AG04450 (cell line): ENCODE measurements at places on chromosomes 5 and 9.

- no peak for DNase-seq
Observed at GRCh38 chr5:175687231-175687701, 29.4 kb downstream of the HRH2 start.

DNA sequence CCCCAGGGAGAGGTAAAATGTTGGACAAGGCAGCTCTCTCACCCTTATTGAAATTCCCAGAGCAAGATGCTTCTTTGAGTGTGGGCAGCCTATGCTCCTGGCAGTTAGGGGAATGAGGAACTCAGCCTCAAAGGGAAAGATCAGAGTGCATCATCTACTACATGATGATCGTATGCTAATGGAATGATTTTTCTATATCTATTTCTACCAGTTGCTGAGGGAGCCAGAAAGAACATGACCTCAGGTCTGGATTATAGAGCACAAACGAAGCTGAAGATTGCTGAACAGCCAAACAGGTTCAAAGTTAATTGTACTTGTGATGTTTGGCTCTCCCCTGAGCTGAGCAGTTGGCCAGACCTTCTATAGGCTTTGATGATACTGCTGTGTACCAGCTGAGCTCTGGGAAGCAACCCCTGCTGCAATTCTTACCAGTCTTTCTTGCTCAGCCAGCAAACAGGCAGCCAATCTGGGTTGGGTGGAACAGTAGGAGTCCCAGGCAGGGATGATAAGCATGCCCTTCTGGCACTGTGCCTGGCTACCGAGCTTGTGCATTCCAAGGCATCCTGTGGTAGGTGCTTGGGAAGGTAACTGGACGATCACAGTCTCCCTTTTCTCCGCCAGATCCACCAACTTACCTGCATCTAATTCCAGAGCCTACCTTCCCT, 10.3 kb upstream of the FBXL7 start:
- DNase-seq = no peak

GRCh38 chr5:107514305-107514704, 156.4 kb downstream of the EFNA5 start:
- DNase-seq = no peak

GRCh38 chr9:87515006-87515405, 17.3 kb downstream of the DAPK1 start:
- DNase-seq = no peak

DNA sequence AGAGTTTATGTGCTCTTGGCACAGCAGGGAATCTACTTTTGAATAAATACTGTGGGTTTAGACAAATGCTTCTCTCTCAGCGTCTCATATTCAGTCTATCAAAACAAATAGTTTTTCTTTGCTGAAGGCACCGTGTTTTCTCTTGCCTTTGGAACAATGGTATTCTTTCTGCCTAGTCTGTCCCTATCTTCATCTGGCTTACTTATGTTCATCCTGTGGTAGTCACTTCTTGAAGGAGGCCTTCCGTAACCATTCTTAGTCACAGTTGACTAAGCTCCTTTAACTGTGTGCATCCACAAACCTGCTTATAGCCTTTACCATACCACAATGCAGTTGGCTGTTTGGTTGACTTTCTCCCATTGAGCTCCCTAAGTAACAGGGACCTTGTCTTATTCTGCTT, 45.9 kb downstream of the LARP1 start:
- DNase-seq = peak; percentile 44

GRCh38 chr9:27382308-27382707, 85.4 kb upstream of the EQTN start:
- no peak for DNase-seq

DNA sequence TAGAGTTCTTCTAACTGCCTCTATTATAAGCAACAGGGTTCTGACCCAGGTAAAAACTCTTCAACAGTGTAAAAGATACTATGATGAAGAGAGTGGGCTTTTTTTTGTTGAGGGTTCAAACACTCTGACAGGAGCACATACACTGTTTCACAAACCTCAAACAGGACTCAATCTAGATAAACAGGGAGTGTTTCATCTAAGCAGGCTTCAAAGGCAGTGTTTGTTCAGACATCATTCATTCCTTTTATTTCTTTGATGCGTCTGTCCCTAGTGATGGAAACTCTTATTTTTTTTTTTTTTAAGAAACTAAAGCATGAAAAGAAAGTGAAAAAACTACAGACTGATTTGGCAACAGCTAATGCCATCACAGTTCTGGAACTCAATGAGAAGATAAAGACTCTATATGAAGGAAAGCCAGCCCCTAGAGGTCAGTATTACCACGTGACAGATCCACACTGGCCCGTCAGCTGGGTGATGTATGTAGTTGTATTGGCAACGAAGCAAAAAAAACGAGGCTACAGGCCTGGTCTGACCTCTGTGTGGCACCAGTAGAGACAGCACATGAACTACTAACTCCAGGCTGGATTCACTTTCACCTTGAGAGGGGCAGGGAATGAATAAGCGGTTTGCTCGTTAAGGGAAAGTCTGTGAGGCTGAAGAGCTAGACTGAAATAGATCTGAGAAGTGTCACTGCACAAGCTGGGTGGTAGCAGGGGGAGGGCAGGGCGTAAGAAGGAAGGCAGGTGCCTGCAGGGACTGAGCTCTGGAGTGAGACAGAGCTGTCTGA, 172.2 kb downstream of the CCDC192 start:
- DNase-seq = no peak

DNA sequence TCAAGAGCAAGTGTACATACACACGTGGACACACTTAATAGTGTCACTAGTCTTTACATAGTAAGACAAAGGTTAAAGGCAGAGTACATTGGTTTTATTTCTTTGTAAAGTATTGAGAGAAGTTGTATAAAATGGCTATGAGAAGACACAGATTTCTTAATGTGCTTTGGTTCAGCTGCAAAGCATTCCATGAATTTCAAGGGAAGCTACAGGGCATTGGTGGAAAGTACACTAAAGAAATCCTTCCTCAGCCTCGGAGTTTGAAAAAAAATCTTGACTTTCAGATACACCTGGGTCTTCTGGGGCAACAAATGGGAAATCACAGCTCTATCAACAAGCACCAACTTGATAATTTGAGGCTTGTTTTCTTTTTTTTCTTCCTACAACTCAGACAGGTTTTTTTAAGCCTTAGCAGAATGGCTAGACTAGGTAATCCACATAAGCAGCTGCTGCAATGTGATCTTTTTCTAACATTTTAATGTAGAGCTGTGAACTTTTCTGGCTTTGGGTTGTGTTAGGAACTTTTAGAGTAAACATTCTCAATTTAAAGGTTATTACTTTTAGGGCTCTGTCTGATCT, 140.4 kb upstream of the FST start:
- DNase-seq = no peak

DNA sequence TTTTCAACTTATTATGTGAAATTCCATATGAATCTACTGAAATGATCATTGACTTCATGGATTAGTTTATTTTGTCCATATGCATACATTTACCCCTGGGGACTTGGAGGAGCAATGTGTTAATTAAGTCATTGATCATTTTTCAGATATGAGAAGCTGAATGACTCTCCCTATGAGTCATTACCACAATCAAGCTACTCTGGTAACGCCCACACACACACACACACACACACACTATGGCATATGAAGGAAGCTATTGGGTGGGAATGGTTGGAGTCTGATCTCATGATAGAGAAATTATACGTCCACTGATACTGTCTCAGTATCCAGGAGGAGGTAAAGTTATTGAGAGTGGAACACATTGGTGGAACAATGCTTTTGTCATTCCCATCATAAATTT, 528.9 kb downstream of the AGTPBP1 start:
- DNase-seq = no peak

GRCh38 chr9:128205296-128205944, 2.2 kb downstream of the DNM1 start:
- no peak for DNase-seq

DNA sequence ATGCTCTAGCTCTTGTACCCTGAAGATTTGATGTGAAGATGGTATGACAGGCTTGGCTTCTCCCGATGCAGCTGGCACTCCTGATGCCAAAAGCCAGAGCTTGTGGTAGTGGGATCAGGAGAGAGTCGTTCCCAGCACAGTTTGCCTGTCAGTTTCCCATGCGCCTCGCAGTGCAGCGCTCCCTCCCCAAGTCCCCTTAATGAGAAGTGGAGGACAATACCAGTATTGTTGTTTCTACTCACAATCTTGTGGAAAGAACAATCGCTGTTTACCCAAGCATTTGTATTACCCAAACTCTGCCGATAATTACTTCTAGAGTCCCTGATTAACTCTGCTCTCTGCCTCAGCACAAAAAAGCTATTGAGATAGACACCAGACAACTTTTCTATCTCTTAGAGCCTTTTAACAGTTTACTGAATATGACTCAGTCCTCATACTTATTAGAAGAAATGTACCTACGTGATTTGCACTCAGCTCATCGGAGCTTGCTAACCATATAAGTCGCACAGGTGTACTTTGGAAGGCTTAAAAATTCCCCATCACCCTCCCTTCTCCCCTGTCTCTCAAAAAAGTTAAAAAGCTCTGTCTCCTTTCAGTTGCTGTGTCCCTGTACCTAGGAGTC, 283.2 kb upstream of the TMEM161B start:
- DNase-seq = no peak

DNA sequence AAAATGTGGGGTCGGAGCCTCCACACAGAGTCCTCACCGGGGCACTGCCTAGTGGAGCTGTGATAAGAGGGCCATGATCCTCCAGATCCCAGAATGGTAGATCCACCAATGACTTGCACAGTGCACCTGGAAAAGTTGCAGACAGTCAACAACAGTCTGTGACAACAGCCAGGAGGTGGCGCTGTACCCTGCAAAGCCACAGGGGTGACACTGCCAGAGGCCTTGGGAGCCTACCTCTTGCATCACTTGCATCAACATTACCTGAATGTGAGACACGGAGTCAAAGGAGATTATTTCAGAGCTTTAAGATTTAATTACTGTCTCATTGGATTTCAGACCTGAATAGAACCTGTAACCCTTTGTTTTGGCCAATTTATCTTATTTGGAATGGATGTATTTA, 614.1 kb upstream of the CDH9 start:
- no peak for DNase-seq

DNA sequence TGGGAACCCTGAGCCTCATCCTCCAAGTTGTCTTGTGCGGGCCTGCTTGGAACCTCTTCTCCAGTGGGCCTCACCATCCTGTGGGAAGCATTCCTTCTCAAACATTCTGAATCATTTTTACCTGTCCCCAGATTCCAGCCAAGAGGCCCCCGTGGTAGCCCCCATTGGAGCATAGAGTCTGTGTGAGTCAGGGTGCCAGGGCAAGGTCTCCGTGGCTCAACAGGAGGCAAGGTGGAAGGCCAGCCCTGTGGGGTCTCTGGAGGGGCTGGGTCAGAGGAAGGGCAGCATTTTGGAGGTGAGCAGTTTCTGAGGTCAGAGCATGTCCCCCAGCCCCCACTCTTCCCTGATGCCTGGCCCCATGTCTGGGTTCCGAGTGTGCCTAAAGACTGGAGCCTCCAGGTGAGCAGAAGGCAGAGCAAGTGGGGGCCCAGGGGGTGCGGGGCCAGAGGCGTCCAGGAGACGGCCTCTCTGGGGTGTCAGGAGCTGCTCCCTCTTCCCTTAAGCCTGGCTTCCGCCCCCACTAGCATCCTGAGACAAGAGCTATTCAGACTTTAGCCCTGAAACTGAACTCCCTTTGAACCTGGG, 2.1 kb downstream of the CACNA1B start:
- no peak for DNase-seq

- DNase-seq = no peak
Observed at GRCh38 chr5:2709976-2710689, 41.3 kb downstream of the IRX2 start.

DNA sequence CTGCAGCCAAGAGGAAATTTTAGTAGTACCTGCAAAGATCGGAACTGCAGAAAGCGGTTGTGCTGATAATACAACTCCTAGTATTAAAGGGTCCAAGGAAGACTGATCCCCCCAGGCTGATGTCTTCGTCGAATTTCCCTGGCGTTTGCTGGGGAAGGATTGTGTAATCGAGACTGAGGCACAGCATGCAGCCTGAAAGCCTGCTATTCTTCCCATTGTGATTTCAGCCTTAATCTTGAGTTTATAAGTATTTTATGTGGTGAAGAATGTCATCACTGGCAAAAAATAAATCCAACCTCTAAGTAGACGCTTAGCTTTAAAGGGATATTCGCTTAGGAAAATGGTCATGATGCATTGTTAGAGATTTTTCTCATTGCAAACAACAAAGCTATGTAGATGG, 21.3 kb upstream of the LMX1B start:
- DNase-seq = no peak

- no peak for DNase-seq
Observed at GRCh38 chr9:1354086-1354485, 303.9 kb downstream of the DMRT2 start.

DNA sequence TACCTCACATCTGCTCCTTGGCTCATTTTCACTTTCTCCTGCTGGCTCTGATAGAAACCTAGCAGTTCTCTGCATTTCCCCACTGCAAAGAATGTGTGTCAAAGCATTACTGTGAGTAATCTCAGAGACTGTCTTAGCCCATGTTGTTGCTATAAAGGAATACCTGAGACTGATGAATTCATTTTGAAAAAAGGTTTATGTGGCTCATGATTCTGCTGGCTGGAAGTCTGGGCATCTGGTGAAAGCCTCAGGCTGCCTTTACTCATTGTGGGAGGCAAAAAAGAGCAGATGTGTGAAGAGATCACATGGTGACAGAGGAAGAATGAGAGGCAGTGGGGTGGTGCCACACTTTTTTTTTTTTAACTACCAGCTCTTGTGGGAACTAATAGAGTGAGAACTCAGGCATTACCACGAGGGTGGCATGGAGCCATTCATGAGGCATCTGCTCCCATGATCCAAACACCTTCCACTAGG, 191.6 kb upstream of the CTNND2 start:
- DNase-seq = no peak

DNA sequence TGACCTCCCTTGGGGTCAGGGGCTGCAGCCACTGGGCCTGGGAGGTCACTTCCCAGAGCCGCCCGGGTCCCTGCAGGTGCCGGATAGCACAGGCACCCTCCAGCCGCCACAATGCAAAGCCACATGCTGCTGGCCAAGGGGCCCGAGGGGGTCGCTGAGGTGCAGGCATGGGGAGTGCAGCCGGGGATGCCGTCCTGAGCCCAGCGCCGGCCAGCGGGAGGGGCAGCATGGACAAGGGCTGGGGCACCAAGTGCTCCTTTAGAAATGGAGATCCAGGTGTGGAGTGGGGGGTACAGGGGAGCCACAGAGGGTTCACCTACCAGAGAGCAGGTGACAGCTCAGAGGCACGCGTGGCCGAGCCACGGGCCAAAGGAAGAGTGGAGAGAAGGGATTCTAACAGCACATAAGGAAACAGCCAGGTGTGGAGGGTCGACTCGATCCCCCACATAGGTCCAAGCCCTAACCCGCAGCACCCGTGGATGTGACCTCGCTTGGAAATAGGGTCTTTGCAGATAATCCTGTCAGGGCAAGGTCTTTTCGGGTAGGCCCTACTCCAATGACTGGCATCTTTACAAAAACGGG, 24.7 kb downstream of the ZDHHC11B start:
- DNase-seq = no peak

- DNase-seq = no peak
Observed at GRCh38 chr5:14824499-14824898, 47.1 kb downstream of the ANKH start.
